IMR-90 (cell line): ENCODE measurements at places on chromosomes 13 and 19. TPM values are rescaled to one million over a fixed set of nuclear protein-coding genes. Genes with fewer than 3 reads are reported as not detected.

ZNF766 gene
- 18.9 and 20.4 TPM in 2 replicates for total RNA-seq

DNA sequence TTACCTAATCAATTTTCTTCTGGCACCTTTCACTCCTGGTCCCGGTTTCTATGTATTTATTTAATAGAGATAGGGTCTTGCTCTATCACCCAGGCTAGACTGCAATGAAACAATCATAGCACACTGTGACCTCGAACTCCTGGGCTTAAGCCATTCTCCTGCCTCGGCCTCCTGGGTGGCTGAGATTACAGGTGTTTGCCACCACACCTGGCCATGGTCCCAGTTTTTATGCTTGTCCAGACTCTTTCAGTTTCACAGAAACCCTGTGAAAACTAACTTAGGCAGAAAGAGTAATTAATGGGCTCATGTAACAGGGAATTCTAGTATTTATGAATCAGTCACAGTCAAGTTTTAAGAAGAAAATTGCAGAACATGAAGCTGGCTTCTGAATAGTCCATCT lies 9.0 kb upstream of the STK24 start:
- no peak for DNase-seq

GRCh38 chr19:41324921-41325639 lies 15.1 kb downstream of the CCDC97 start:
- DNase-seq, result peak; percentile 90

DNA sequence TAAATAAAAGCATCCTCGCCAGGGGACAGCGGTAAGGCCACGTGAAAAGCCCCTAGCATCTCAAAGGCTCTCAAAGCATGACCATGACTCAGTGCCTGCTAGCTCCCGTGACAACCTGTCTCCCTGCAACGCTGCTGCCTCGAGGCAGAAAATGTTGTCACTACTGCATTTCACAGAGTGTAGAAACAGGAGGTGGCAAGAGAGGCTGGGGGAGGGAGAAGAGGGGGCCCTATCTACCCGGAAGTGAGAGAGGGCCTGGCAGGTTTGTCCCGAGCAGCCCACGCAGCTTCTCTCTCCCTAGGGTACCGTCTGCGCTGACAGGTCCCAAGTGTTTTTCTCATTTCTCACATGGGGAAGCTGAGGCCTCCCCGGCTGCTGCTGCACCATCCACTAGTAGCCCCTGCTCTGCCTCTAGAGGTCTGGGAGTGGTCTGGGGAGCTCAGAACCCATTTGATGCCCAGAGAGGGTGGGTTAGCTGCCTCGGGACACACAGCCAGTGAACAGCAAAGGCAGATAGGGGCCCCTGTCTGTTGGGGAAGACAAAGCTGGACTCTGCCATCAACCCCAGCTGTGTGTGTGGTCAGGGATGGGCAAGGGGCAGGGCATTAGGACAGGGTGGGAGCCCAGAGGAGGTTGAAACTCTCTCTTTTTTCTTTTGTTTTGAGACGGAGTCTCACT lies 3.7 kb downstream of the TINCR start:
- DNase-seq, result peak; percentile 37

CGB8 gene
- total RNA-seq, result not detected in 2 replicates

DNA sequence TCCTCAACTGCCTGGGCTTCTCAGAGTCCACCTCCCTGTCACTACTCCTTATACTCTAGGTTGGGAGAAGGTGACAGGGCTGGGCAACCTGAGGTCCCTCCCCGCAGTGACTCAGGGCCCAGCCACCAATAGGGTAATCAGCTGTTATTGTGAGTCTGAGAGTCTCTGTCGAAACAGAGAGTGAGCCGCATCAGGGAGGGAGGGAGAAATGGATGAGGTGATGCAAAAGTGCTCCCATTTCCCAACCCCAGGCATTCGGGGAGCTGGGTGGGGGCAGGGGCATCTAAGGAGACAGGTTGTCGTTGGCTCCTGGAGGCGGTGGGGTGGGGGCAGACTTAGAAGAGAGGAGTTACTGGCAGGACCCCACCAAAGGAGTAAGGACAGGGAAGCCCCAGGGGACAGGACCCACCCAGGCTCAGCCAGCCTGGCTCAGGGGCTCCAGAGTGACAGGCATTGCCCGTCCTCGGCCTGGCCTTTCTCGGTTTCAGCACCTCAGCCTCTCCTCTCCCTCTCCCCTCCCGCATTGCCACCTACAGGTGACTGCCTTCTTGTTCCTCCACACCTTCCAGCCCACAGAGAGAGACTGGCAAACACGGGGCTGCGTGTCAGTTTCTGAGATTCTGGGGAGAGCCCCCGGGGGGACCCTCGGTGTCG lies at the start of gene DMKN:
Gene DMKN (minus strand): TSS at position 22 of the 654 bp plus-strand sequence. CDS start 174 bp downstream, outside the sequence.
- peak; percentile 58 for DNase-seq

PRRG2 gene
- under 0.01 and 0.54 TPM in 2 replicates for total RNA-seq

PINLYP gene
- total RNA-seq, result 0.54 and 0.83 TPM in 2 replicates

NFIC gene
- total RNA-seq, result 21.9 and 26.9 TPM in 2 replicates

GRCh38 chr19:55618426-55618825 lies 5.9 kb downstream of the ZNF784 start:
- DNase-seq, result no peak

GRCh38 chr13:67229481-67230403 lies at the start of gene PCDH9:
TSS of gene PCDH9 (minus strand) at chr13:67230336. CDS start at chr13:67228440, 1,896 bp downstream.
- peak; percentile 10 for DNase-seq

- peak; percentile 97 for DNase-seq
These were observed 15.2 kb downstream of the TPT1 start for GRCh38 chr13:45325806-45326205.

GRCh38 chr13:79407349-79407979 lies 1.4 kb upstream of the RBM26 start:
- no peak for DNase-seq

DNA sequence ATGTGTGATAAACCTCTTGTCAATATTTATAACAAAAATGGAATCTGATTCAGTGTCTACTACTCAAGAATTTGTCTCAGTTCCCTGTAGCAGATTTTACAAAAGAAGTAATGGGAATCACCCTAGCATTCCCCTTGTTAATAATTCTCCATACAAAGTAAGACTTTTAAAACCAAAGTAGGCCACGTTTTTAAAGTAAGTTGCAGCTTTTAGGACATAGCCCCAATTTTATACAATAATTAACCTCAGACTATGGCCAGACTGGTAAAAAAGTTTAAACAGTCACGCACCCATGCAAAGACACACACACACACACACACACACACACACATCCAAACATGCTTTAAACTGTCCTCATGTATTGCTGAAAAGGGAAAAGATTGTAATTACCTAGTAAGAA lies 589.9 kb downstream of the PCDH9 start:
- DNase-seq, result no peak

- no peak for DNase-seq
These were observed 16.5 kb downstream of the TYK2 start for GRCh38 chr19:10363789-10364281.

DNA sequence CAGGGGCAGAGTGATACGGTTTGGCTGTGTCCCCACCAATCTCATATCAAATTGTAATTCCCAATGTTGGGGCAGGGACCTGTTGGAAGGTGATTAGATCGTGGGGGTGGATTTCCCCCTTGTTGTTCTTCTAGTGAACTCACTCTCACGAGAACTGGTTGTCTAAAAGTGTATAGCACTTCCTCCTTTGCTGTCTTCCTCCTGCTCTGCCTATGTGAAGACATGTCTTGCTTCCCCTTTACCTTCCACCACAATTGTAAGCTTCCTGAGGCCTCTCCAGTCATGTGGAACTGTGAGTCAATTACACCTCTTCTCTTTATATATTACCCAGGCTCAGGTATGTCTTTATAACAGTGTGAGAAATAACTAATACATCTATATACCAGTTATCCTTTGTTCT lies 706.4 kb upstream of the KLHL1 start:
- DNase-seq, result no peak

GRCh38 chr19:10037809-10038208 lies 24.5 kb downstream of the RDH8 start:
- DNase-seq, result no peak

DNA sequence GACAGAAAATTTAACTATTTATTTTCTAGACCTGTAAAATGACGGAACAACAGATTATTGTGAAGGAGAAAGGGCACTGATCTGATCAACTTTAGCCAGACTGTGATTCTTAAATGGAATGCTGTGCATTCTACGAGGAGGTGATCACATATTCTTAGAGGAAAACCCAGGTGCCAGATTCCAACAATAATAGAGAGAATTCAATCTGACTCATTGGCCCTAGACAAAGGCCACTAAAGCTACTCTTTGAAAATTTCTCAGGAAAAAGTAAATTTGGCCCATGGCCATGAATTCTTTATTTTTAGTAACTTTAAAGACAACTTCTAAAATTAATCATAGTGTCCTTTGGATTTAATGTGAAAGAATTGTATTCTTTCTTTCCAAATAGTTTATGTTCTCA lies 58.6 kb upstream of the POSTN start:
- DNase-seq, result peak; percentile 71

DNA sequence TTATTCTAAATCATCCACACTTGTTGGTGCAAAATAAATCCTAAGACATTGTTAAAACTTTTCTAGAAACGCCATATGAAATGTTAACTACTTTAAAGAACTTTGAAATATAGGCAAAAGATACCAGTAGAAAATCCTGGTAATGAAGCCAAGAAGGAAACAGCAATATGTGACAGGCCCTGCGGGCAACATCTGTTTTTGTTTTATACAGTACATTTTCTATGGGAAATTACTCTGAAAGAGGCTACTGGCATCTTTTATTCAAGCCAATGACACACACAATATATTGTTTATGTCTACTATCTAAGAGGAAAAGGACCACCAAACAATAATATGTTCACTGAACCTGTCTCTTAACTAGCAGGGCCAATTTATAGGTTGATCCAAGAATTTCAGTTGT lies 829.7 kb downstream of the PCDH17 start:
- no peak for DNase-seq

FAM216B gene
- not detected in 2 replicates for total RNA-seq

NPHS1 gene
- not detected in 2 replicates for total RNA-seq

DNA sequence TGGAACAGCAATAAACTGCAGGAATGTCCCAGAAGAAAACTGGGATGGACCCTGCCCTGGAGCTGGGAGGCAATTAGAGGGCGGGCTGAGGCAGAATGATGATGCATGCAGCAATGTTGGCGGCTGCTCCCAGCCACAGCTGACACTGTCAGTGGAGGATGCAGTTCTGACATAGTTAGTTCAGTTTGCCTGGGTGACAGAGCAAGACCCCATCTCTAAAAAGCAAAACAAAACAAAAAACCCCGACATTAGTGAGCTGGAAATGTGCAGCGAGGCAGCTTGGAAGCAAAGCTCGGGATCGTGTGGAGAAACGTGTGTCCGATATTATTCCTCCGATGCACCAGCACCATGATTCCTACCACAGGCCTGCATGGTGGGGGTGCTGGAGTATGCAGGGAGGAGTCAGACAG lies 110.1 kb upstream of the UQCRFS1 start:
- DNase-seq, result no peak

DNA sequence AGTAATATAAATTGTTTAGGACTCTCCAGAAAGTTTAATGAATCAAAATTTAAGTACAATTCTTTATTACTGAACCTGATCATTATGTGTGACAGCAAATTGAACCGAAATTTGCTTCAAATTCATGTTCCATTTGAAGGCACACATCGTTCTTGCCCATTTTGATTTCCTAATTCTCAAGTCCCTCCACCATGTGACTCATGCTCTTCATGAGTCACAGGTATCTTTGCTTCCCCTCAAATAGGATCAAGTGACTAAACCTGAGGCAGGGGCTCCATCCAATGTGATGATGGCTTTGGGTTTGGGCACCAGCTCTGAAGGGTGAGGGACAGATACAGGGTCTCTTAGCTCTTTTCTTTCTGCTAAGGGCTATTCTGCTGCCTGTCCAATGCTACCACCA lies 86.1 kb downstream of the THSD1 start:
- peak; percentile 4 for DNase-seq

DNA sequence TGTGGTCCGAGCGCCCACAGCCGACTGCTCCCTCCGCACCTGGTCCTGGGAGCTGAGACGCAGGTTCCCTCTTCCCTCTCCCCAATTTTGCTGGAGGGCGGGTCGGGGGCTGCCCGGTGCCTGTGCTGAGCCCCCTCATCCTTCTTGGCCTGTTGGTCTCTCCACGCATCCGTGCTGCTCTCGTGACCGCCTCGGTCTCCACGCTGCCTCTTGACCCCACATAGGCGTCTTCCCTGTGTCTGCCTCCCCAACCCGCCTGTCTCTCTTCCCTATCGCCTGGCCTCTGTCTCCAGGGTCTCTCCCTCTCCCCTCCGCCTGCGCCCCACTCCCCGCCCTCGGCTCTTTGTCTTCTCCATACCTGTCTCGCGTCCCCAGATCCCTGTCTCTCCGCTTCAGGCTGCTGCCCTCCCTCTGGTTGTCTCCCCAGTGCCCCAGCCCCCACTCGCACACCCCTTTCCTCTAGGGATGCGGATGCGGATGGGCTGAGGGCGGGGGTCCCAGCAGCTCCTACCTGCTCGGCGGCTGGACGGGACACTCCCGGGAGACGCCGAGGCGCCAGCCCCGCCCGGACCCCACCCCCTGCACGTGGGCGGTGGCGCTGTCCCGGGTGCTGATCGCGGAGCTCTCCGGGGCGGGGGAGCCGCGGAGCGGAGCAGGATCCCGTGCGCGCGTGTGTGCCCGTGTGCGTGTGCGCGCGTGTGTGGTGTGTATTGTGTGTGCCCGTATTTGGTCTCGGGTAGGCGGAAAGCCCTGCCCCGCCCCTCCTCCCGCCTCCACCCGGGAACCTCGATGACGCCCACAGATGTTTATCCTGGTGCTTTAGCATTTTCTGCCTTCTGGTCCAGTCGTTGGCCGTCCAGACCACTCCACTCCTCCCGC lies at the start of gene SYT5:
Gene SYT5 (minus strand): TSS at position 684 of the 879 bp plus-strand sequence. CDS start 1,248 bp downstream, outside the sequence.
- DNase-seq, result no peak

DNA sequence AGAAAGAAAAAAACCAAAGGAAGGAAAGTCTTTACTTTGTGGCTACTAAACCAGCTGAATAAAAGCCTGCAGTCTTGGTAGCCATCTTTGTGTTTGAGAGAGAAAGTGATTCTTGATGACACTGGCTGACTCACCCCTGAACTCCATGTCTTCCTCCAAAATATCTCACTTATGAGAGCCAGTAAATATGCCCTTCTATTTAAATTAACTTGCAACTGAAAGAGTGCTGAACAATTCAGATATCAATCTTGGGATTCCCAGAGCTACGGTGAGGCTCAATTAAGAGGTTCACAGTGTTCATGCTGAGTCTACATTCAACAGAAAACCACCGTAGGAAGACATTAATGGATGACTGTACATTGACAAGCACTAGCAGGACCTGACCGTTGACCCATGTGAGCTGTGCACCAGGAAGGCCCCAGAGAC lies 57.9 kb downstream of the KCTD12 start:
- peak; percentile 17 for DNase-seq

DNA sequence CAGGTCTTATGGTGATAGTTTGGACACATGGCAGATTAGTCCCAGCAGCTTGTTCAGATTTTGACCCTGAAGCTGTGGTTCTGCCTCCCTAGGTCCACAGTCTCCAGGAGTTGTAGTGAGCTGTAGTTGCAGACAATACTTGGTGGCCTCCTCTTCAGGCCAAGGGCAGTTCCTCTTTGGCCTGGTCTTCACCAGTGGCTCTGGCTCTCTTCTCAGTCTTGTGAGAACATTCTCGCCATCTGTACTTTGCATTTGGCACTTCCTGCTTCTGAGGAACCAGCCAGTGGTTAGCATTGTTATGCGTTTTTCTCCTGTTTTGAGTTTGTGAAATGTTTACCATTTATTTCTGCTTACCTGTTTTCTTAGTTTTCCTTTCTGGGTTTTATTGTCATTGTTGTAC lies 40.7 kb downstream of the PCCA start:
- no peak for DNase-seq

- no peak for DNase-seq
These were observed 10.5 kb downstream of the OR10H3 start for GRCh38 chr19:15748239-15748638.

PRR36 gene
- total RNA-seq, result not detected in 2 replicates

CYP4F22 gene
- total RNA-seq, result not detected in 2 replicates
